ENCODE measurements at places on chromosomes 2 and 18.

GRCh38 chr2:226760412-226761194 is 39.0 kb downstream of the IRS1 start:
- peak; percentile 43 for DNase-seq

GRCh38 chr2:5528706-5529105 is 163.5 kb upstream of the SOX11 start:
- no peak for DNase-seq

GRCh38 chr2:223901854-223902253 is 43.3 kb downstream of the WDFY1 start:
- DNase-seq: no peak

GRCh38 chr18:3100498-3101132 is 87.7 kb upstream of the LPIN2 start:
- no peak for DNase-seq

GRCh38 chr2:177362499-177362898 is 30.1 kb upstream of the AGPS start:
- DNase-seq: no peak

DNA sequence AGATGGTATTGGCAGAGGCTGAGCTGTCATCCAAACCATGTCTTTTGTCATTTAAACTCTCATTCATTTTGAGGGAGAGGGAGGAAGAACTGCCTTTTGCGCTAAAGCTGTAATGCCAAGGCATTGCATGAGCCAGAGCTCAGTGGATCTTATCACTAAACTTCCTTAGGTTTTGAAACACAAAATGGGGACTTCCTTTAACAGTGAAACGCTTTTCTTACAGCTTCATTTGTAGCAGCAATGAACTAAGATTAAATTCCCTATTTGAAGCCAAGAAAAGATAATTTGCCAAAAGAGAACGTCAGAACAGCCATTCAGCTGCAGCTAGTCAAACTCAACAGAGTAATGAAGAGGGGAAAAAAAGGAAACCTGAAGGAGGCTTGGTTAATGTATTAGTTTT is 143.5 kb upstream of the MMADHC start:
- no peak for DNase-seq

- DNase-seq: peak; percentile 32
These were observed 1.1 kb upstream of the KCTD1 start for GRCh38 chr18:26549263-26550094.

GRCh38 chr2:74515981-74516633 is 1.9 kb downstream of the TLX2 start:
- no peak for DNase-seq

- DNase-seq: no peak
These were observed 590.5 kb upstream of the SLC8A1 start for GRCh38 chr2:41042343-41042742.

- no peak for DNase-seq
These were observed 15.1 kb upstream of the DARS1 start for GRCh38 chr2:136000502-136000901.

DNA sequence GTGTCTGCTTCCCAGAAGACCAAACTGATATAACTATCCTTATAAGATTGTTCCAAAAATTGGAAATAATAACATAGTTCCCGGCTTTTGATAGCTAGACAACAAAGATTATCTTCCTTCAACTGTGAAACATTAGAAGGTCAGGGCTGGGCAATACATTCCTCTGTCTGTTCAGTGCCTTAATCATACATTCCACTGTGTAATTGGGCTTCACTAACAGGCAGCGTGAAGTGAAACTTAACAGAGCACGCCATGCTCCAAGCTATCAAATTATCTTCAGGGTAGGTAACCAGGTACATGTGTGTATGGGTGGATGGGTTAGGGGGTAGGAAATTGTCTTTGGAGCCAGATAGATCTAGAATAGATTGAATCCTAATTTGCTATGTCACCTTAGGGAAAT is 23.5 kb upstream of the ARL5A start:
- DNase-seq: no peak

DNA sequence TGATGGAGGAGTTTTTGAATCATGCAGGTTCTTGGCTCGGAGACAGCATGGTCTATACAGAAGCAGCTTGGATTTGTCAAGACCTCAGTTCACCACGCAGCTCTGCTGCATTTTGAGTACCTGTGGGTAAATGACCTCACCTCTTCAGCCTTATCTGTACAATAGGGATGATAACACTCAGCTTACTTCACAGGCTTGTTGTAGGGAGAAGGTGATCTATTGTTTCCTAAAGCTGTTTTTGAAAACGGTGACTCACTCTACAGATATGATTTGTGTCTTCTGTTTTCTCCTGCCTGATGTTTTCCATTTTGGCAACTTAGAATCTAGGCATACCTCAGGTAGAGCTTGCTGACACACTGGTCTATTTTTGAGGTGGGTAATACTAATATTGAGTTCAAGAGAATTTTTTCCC is 80.3 kb downstream of the FMNL2 start:
- no peak for DNase-seq

DNA sequence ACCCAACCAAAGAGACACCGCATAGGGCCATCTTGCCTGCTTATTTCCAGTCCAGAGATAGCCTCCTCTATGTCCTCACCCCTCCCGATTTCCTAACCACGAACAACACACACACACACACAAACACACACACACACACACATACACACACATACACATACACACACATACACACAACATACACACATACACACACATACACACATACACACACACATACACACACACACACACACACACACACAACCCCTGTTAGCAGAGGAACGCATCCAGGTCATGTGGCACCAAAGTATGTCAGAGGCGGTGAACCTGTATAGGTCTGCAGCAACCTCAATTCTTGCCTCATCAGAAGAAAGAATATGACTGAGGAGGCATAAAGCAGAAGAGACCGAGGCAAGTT is 18.5 kb upstream of the DNER start:
- DNase-seq: no peak

DNA sequence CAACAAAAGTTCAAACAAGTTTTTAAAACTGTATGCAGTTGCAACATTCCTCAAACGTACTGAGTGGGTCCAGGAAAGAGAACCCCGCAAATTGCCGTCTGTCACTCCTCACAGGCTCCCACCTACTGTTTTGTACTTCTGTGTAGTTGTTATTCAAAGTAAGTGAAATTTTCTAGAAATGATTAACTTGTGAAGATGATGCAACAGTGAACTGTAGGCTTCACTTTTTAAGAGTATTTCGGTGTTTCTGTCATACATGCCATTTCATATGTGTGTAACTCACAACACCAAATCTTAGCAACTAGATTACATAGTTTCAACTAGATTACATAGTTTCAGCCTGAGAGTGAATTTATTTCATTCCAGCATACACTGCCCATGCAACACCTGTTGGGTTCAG is 226.0 kb upstream of the TANK start:
- no peak for DNase-seq

DNA sequence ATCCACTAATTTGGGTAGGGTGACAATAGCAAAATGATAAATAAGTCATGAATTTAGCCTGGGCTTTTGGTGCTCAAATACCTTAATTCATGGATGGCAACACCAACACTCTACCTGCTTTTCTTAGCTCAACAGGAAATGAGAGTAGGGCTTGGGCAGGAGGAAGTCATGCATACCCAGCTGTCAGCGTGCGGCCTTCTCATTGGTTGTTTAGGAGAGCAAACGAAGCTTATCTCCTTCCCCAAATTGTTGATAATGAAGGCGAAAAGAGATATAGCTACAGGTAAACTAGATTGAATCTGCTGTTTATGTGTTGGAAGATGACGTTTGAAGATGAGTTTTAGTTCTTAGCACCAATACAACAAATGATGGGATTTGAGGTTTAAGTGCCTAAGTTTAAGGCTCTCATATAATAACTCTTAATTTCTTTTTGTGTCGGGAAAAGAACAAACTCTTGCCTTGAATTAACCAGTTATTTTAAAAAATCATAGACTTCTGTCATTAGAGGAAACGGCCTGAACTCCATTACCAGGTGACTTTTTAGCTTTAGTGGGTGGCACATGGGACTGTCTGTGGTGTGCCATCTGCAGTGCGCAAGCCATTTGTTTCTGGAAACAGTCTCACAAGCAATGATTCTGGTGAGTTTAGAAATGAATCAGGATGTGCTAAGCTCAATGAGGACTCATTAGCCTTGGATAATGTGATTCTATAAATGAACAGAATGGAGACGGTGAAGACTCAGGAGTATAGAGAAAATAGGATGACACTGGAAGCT is 19.8 kb downstream of the MAP4K4 start:
- DNase-seq: no peak

GRCh38 chr2:196725218-196725617 is 74.3 kb downstream of the GTF3C3 start:
- no peak for DNase-seq

DNA sequence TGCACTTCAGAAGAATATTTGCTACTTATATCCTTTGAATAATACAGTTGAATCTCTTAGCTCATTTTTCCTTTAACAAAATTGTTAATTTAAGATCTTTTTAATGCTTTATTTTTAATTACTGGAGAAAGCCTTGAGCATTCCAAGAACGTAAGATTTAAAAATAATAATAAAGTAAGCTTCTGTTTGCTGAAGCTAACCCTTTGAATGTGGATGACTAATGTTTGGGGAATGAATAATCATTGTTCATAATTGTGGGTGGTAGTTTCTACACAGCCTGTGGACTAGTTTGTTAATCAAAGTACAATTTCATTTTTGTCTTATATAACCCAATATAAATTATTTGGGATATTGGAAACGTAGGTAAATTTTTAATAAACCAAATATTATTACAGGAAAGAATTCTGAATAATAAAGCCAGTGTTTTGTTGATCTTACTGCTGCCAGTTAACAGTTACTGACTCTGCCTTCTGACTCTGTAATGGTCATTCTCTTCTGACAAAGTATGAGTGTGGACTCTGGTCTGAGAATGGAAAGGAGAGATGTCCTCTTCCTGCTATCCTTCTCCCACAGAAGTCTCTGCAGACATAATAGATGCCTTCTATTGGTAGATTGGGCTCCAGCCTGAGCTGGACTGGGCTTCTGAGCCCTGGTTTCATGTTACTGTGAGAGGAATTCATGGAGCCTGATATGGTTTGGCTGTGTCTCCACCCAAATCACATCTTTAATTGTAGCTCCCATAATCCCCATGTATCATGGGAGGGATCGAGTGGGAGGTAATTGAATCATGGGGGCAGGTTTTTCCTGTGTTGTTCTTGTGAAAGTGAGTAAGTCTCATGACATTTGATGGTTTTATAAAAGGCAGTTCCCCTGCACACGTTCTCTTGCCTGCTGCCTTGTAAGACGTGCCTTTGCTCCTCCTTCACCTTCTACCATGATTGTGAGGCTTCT is 292.7 kb upstream of the SLC39A10 start:
- no peak for DNase-seq

- no peak for DNase-seq
These were observed 57.8 kb upstream of the NEUROD1 start for GRCh38 chr2:181738074-181738473.

GRCh38 chr18:70553936-70554260 is 265.1 kb downstream of the SOCS6 start:
- no peak for DNase-seq

GRCh38 chr2:179222076-179222475 is 42.6 kb downstream of the SESTD1 start:
- no peak for DNase-seq

Measured in DMS 273 treated with DMSO at 0.1 percent for 48 hours (cell line).